ENCODE measurements at places on chromosomes 12 and 14.
A peak's percentile ranks its signal among the peaks of the same experiment; 100 is the strongest.

DNA sequence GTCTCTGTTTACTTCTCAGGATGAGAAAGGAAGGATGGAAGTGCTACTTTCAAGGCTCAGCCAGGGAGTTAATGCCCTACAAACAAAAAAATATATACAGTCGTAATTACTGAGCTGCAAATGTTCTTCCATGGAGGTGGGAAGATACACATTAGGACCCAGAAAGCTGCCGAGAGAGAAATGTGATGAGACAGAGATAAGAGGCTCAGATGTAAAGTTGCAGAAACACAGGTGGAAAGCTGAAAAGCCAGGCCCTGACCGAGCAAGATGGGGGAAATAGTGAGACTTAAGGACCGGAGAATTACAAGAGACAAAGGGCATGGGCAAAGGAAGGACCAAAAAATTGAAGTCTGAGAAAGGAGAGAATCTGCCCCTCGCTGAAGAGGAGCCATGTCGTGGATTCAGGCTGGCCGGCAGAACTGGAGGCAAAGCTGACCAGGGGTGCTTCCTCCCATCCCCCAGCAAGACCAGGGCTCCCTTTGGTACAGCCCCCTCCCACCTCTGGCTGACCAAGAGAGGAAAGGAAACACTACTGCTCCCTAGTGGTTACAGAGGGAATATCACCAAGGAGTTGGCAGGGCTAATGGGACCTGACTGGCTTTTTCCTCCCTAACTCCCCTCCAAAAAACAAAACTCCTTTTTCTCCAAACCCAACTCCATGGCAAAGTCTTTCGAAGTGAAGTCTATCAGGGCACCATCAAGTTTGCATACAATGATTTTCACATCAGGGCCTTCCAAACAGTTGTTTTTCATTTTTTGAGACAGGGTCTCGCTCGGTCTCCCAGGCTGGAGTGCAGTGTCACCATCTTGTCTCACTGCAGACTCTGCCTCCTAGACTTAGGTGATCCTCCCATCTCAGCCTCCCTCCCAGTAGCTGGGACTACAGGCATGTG lies 12.1 kb downstream of the ZFHX2 start:
- no peaks in the 10 kb centered on the region for H3K27me3 ChIP-seq
- no peaks in the 10 kb centered on the region for H3K36me3 ChIP-seq
- H3K4me1 ChIP-seq, result no peaks in the 10 kb centered on the region
- DNase-seq, result no peak

DNA sequence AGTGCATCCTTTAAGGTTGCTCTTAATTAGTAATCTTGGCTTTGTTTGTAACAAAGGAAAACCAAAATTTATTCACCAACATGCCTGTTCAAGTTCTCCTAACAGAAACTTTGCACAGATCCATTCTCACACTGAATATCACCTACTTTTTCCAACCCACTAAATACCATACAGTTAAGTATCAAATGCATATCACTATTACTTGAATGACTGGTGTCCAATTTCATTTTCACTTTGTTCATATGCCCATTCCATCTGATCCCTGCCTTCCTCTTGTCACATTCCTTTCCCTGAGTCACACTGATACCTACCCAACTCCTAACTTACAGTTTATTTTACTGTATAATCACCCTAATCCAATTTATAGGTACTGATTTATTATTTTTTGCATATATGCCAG lies 286.4 kb downstream of the NELL2 start:
- H3K4me1 ChIP-seq, result peaks cover 5% of the 10 kb centered on the region
- DNase-seq, result no peak
- H3K27me3 ChIP-seq, result no peaks in the 10 kb centered on the region
- no peak overlapping the region for H3K27ac ChIP-seq
- H3K4me3 ChIP-seq, result no peak overlapping the region

DNA sequence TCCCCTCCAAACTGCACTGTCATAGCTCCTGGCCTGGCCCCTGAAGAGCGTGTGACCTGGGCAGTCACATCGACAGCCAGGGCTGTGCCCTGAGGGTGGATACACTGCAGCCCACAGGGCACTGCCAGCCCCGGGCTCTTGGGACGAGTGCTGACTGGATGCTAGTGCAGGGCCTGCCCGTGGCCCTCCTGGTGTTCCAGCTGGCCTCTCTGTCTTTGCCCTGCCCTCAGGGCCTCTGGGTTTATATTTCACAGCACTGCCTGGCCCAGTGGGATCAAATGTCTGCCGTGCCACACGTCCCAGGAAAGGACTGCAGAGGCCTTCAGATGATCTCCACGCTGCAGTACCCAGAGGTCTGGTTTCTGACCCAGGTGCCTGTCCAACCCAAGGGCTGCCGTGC lies 10.1 kb upstream of the CCDC197 start:
- H3K27ac ChIP-seq, result no peak overlapping the region
- no peaks in the 10 kb centered on the region for H3K36me3 ChIP-seq
- H3K27me3 ChIP-seq, result peaks cover 8% of the 10 kb centered on the region

GRCh38 chr14:93715279-93715927 lies 72.9 kb downstream of the PRIMA1 start:
- H3K27me3 ChIP-seq, result peaks cover 28% of the 10 kb centered on the region
- DNase-seq, result no peak
- no peak overlapping the region for H3K27ac ChIP-seq
- no peaks in the 10 kb centered on the region for H3K36me3 ChIP-seq
- H3K4me3 ChIP-seq, result no peak overlapping the region

- H3K27ac ChIP-seq, result no peak within 1 kb of the TSS
- no peak for DNase-seq
- no peaks in the 10 kb centered on the region for H3K4me1 ChIP-seq
- H3K27me3 ChIP-seq, result peaks cover 10% of the 10 kb centered on the region
Observed at GRCh38 chr14:74955229-74956026, at the start of gene PGF. Gene PGF, minus strand, starts transcription at chr14:74955597. Its CDS starts 355 bp downstream, at chr14:74955242.

- no peaks in the 10 kb centered on the region for H3K36me3 ChIP-seq
- H3K4me3 ChIP-seq, result no peak overlapping the region
- H3K27me3 ChIP-seq, result no peaks in the 10 kb centered on the region
Observed at GRCh38 chr12:59084511-59085375, 164.4 kb upstream of the LRIG3 start.

DNA sequence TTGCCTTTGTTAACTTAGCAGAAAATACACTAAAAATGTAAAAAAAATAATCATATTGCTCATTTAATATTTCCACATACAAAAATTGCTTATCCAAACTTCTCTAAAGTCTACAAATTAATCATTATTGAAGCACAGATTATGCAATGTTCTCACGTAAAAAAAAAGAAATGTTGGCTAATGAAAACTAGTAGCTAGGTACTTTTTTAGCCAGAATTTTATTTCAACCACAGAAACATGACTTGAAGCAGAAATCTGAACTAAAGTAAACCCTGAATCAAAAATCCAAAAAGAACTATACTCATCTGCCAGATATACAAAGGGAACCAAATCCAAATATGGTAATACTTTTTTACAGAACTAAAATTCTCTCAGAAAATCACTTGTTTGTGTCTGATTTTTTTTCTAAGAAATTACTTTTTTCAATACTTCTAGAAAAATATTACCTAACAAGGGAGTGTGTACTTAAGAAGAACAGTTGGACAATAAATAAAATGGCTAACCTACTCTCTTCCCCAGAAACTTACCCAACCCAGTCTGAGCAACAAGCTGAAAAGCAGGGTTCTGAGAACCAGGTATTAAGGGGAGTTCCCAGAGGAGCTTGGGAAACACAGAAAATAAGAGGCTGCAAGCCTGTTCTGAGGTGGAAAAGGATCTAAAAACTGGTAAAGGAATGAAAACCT lies 78.4 kb upstream of the RAP1B start:
- no peak for DNase-seq
- H3K36me3 ChIP-seq, result peaks cover 2% of the 10 kb centered on the region
- no peak overlapping the region for H3K4me3 ChIP-seq
- peaks cover 36% of the 10 kb centered on the region for H3K4me1 ChIP-seq
- H3K27me3 ChIP-seq, result no peaks in the 10 kb centered on the region

- peak overlapping the region; percentile 92 for H3K4me3 ChIP-seq
- no peak for DNase-seq
- H3K36me3 ChIP-seq, result peaks cover 18% of the 10 kb centered on the region
- H3K27ac ChIP-seq, result peak overlapping the region; percentile 98
- peaks cover 39% of the 10 kb centered on the region for H3K4me1 ChIP-seq
Observed at GRCh38 chr12:1691123-1692007, 495 bp downstream of the ADIPOR2 start.

DNA sequence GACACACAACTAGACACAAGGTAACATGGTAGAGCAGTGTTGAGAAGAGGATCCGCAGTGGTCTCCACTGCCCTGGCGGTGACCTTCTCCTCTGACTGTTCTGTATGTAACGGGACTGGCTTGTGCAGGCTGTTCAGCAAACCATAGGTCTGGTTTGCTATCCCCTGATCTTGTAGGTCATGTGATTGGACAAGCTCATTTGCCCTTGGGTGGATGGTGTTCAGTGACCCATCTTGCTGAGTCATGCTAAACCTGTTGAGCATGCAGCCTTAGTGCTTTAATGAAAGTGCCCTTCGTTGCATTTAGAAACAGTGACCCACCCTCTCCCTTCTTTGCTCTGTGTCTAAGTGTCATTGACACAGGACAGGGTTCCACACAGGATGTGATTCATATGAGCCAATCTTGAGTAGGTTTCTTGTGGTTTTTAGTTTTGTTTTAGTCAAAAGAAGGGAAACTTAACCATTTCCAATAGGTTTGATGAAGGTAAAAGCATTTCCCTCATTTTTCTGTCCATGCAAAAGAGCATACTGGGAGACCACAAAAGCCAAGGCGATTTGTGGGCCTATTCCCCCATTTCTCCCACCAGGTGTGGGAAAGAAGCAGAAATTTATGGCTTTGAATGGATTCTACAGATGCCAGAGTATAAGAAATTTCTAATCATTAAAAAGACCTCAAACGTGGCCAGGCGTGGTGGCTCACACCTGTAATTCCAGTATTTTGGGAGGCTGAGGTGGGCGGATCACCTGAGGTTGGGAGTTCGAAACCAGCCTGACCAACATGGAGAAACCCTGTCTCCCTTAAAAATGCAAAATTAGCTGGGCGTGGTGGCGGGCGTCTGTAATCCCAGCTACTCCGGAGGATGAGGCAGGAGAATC lies 32.6 kb upstream of the HIF1A start:
- DNase-seq, result no peak
- H3K4me3 ChIP-seq, result peak overlapping the region; percentile 79
- H3K4me1 ChIP-seq, result peaks cover 54% of the 10 kb centered on the region
- H3K36me3 ChIP-seq, result peaks cover 15% of the 10 kb centered on the region
- H3K27me3 ChIP-seq, result no peaks in the 10 kb centered on the region

DNA sequence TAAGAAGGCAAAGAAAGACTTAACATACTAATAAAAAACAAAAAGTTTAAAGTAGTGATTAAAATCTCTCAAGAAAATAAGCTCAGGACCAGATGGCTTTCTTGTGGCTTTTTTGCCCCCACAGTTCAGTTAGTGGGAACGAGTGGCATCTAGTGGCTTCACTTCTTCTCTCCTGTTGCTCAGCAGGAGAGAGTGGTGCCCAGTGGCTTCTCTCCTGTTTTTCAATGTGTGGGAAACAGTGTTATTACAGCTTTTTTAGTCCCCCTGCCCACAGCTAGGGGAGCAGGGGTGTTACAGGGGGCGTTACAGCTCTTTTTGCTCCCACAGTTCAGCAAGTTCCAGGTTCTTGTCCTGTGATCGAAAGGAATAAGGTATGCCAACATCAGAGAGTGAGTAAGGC lies 135.2 kb downstream of the RERGL start:
- H3K4me3 ChIP-seq, result no peak overlapping the region
- H3K27ac ChIP-seq, result no peak overlapping the region
- no peak for DNase-seq
- no peaks in the 10 kb centered on the region for H3K4me1 ChIP-seq
- H3K36me3 ChIP-seq, result no peaks in the 10 kb centered on the region
- H3K27me3 ChIP-seq, result no peaks in the 10 kb centered on the region

DNA sequence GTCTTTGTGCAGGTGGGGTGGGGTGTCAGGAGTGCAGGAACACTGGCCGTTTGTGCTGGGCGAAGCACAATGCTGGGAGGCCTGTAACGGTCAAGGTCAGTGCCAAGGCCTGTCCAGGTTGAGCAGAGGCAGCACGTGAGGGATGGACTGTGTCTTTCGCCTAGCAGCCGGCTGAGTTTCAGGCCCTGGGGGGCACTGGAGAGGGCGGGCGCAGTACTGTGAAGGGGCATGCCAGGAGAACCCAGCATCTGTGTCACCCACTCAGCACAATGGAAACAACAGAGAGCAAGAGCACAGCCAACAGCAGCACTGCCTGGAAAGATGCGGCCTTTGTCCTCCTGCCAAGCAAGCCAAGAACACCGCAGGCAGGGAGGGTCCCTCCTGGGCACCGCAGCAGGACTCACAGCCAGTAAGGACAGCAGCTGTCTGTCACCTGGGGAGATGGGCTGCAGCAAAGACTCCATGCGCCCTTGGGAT lies 25.2 kb downstream of the SLC25A47 start:
- no peaks in the 10 kb centered on the region for H3K4me1 ChIP-seq
- H3K36me3 ChIP-seq, result peaks cover 28% of the 10 kb centered on the region
- H3K27ac ChIP-seq, result no peak overlapping the region

DNA sequence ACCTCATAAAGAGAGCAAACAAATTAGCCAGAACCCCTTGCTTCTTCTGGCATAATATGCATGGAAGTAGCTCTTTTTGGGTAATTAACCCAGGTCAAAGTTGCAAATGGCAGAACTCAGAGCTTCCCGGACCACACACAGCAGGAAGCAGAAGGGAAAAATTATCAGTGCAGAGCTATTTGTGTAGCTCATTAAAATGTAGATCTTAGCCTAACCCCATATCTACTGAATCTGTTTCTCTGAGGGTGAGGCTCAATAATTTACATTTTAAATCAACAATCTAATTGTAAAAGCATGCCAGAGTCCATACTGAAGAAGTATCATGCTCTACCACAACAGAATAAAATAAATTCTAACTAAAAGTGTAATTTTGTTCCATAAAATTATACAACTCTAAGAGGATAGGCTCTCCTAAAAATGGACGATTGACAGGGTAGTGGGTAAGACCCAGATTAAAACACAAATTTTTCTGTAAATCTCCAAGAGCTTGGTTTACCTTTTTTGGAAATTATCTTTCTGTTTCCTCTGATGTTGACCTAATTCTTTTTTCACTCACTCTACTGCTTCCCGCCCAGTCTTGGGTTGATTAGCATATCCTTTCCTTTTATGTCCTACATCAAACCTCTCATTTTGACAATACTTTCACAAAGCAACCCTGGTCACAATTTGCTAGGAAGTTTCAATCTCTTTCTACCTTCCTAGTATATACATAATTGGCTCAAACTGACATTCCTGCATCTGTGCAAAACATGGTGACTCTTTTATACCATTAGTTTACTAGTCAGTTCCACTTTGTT lies 213.3 kb upstream of the SLC16A7 start:
- H3K27me3 ChIP-seq, result no peaks in the 10 kb centered on the region
- H3K27ac ChIP-seq, result no peak overlapping the region
- no peaks in the 10 kb centered on the region for H3K36me3 ChIP-seq
- DNase-seq, result no peak

- no peak overlapping the region for H3K27ac ChIP-seq
- no peak for DNase-seq
- H3K4me1 ChIP-seq, result peaks cover 34% of the 10 kb centered on the region
- H3K4me3 ChIP-seq, result peak overlapping the region; percentile 70
- H3K36me3 ChIP-seq, result peaks cover 9% of the 10 kb centered on the region
- H3K27me3 ChIP-seq, result peaks cover 69% of the 10 kb centered on the region
Observed at GRCh38 chr14:24366721-24367513, 1.1 kb upstream of the NFATC4 start.
